Endothelial cell of umbilical vein (primary cell): ENCODE measurements at places on chromosomes 7 and 10. TPM values are rescaled to one million over a fixed set of nuclear protein-coding genes. Genes with fewer than 3 reads are reported as not detected.

DNA sequence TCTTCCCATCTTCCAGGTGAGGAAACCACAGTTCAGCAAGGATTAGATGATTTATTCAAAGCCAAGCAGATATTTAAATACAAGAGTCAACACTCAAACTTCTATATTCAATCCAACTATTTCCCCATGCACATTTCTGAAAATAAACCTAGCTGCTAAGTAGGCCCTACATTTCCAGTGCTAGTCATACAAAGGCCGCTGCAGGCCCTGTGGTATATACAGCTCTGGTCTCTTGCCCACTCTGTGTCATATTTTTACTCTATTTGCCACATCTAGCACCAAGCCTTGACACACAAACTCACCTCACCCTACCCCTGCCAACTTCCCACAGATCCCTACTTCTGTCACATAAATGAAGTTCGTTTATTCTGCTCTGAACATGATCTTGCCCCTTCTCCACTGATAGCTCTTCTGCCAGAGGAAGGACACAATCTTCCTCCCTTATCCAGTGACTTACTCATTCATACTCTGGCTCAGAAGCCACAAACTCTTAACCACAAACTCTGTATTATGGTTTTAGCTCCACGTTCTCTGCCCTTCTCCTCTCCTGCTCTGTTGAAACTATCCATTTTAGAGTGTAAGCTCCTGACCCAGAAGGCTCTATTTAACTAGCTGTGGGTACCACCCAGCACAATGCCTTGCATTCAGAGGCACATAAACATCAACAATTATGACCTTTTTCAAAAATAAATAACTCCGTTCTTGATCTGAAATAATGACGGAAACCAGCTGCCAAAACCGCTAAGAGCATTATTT, 180.7 kb downstream of the CPEB3 start:
- DNase-seq = no peak
- no peaks in the 10 kb centered on the region for H3K36me3 ChIP-seq
- no peak overlapping the region for H3K4me3 ChIP-seq

HMX2 gene
- total RNA-seq = not detected in 2 replicates

- peaks cover 38% of the 10 kb centered on the region for H3K4me1 ChIP-seq
- H3K27ac ChIP-seq = peak overlapping the region; percentile 35
- DNase-seq = peak; percentile 36
- no peaks in the 10 kb centered on the region for H3K36me3 ChIP-seq
These were observed 863 bp downstream of the CCNY start for GRCh38 chr10:35336921-35337823.

SPAM1 gene
- total RNA-seq = not detected in 2 replicates

- H3K27ac ChIP-seq = peak overlapping the region; percentile 47
- H3K27me3 ChIP-seq = no peaks in the 10 kb centered on the region
- DNase-seq = peak; percentile 78
These were observed 85.6 kb upstream of the CAPZA2 start for GRCh38 chr7:116776610-116777289.

- H3K27me3 ChIP-seq = no peaks in the 10 kb centered on the region
- H3K4me3 ChIP-seq = no peak overlapping the region
- H3K36me3 ChIP-seq = no peaks in the 10 kb centered on the region
- peak; percentile 54 for DNase-seq
- H3K27ac ChIP-seq = no peak overlapping the region
- no peaks in the 10 kb centered on the region for H3K4me1 ChIP-seq
These were observed 23.9 kb downstream of the MACC1 start for GRCh38 chr7:20193242-20193777.

WASHC2C gene
- 43.3 and 48.6 TPM in 2 replicates for total RNA-seq

- DNase-seq = no peak
- no peaks in the 10 kb centered on the region for H3K36me3 ChIP-seq
- no peaks in the 10 kb centered on the region for H3K27me3 ChIP-seq
- H3K4me3 ChIP-seq = no peak overlapping the region
- no peaks in the 10 kb centered on the region for H3K4me1 ChIP-seq
- no peak overlapping the region for H3K27ac ChIP-seq
These were observed 214.7 kb downstream of the CELF2 start for GRCh38 chr10:11232222-11232961.

DNA sequence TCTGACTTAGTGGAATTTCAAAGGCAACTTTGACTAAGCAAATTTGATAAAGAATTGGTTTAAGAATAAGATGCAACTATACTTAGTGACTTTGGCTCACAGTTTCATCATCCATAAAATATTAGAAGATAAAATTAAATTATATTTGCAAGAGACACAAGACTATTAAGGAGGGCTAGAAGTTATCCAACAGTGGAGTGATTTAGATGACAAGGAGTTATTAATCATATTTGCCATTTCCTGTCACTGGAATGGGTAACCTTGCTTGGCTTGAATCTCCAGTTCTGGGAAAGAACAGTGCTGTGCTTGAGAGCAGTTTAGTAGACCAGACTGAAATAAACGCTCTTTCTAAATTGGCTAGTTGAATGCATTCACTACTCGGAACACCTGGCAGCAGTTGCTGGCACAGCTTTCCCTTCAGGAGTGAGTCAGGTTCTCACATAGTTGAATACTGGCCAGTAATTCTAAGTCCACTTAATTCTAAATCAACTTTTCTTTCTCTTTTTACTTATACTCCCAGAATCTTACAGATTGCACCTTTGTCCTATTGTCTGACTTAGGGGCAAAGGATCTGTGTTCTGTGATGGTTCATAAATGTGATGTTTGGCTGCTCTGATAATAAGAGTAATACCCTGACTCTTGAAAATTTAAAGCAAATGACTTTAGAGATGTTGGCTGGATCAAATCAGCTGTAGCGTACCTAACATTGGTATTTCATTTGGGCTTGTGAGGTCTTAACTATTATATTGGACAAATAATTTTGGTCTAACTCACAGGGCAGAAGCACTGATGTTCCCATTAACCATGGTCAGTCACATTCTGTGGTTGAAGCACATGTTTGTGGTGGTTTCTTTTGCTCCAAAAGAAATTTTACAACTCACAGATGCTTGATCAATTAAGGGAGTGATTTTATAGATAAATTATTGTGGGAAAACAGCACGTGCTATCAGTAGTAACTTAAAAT, 16.6 kb downstream of the STMP1 start:
- no peak overlapping the region for H3K4me3 ChIP-seq
- peaks cover 7% of the 10 kb centered on the region for H3K36me3 ChIP-seq
- H3K27ac ChIP-seq = no peak overlapping the region
- peak; percentile 55 for DNase-seq
- H3K27me3 ChIP-seq = no peaks in the 10 kb centered on the region

DNA sequence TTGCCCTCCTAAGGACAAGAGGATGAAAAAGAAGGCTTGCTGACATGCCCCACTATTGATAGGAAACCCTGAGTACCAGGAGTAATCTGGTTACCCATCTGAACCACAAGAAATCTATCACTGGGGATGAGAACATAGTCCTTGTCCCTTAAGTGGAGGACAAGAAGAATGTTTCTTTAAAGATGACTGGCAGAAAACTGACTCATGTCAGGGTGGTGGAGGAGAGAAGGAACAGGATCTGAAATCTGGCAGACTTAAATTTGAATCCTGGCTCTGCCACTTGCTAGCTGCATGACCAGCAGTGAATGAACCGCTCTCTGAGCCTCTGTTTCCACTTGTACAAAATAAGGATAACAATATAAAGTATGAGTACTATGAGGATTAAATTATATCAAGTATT, 38.9 kb upstream of the XPNPEP1 start:
- H3K27me3 ChIP-seq = no peaks in the 10 kb centered on the region
- no peak overlapping the region for H3K4me3 ChIP-seq

CAV2 gene
- total RNA-seq = 146 and 179 TPM in 2 replicates

BUB3 gene
- total RNA-seq = 178 and 193 TPM in 2 replicates

ITGA8 gene
- 0.12 and 0.40 TPM in 2 replicates for total RNA-seq

DNA sequence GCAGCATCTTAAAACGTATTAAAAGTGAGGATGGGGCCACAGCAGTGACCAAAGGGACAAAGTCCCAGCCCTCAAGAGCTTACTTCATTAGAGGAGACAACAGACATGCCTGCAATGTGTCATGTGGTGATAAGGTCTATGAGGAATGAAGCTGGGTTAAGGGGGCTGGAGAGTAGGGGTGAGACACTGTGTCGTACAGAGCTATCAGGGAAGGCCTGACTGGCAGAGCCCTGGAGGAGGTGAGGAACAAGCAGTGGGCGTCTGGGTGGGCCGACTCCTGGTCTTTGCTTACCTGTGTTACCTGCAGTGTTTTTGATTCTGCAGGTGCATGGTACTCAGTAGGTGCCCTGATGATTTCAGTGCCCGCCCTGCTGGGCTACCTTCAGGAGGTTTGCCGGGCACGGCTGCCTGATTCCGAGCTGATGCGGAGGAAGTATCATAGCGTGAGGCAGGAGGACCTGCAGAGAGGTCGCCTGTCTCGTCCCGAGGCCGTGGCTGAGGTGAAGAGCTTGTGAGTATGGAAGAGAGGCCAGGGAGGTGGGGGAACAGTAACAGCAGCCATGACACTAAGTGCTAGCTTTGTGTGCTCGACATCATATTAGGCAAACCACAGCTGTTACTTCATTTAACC, 7.6 kb downstream of the ZFYVE27 start:
- H3K4me1 ChIP-seq = no peaks in the 10 kb centered on the region
- H3K27ac ChIP-seq = no peak overlapping the region
- H3K27me3 ChIP-seq = no peaks in the 10 kb centered on the region
- H3K36me3 ChIP-seq = peaks cover 8% of the 10 kb centered on the region
- no peak overlapping the region for H3K4me3 ChIP-seq
- no peak for DNase-seq

CWF19L1 gene
- 29.9 and 30.3 TPM in 2 replicates for total RNA-seq

GRCh38 chr10:4234661-4235060, 449.7 kb upstream of the KLF6 start:
- H3K36me3 ChIP-seq = no peaks in the 10 kb centered on the region
- no peak overlapping the region for H3K27ac ChIP-seq
- no peak for DNase-seq

DNA sequence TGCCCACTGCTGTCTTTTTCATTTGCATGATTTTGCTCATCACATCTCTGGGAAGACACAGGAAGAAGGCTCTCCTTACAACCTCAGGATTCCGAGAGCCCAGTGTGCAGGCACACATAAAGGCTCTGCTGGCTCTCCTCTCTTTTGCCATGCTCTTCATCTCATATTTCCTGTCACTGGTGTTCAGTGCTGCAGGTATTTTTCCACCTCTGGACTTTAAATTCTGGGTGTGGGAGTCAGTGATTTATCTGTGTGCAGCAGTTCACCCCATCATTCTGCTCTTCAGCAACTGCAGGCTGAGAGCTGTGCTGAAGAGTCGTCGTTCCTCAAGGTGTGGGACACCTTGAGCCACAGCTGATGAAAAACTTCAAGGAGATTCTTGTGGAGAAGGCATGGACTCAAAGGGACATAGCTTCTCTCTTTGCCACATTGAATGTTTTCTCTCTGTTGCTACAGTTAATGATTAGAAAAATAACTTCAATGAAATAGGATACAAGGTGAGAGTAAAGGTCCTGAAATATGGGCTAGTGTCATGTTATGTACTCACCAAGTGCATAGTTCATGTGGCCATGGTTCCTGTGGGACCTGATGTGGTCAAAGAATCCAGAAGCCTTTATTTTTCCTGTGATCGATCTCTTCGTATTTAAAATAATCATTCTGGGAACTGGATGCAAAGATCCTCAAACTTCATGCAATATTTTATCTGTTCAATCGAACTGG, 970 bp downstream of the TAS2R60 start:
- H3K4me3 ChIP-seq = no peak overlapping the region
- no peak for DNase-seq
- H3K27me3 ChIP-seq = no peaks in the 10 kb centered on the region
- H3K27ac ChIP-seq = no peak overlapping the region
- peaks cover 10% of the 10 kb centered on the region for H3K4me1 ChIP-seq

- no peaks in the 10 kb centered on the region for H3K27me3 ChIP-seq
- H3K27ac ChIP-seq = no peak overlapping the region
- peaks cover 31% of the 10 kb centered on the region for H3K4me1 ChIP-seq
- no peak for DNase-seq
These were observed 105.6 kb downstream of the AHR start for GRCh38 chr7:17404006-17404405.

CHAT gene
- not detected in 2 replicates for total RNA-seq

DNAJC12 gene
- total RNA-seq = 1.0 and 2.4 TPM in 2 replicates

- H3K4me3 ChIP-seq = no peak overlapping the region
- no peak for DNase-seq
- no peaks in the 10 kb centered on the region for H3K36me3 ChIP-seq
- H3K27me3 ChIP-seq = peaks cover 15% of the 10 kb centered on the region
These were observed 84.6 kb downstream of the ZNF467 start for GRCh38 chr7:149688836-149689235.

DNA sequence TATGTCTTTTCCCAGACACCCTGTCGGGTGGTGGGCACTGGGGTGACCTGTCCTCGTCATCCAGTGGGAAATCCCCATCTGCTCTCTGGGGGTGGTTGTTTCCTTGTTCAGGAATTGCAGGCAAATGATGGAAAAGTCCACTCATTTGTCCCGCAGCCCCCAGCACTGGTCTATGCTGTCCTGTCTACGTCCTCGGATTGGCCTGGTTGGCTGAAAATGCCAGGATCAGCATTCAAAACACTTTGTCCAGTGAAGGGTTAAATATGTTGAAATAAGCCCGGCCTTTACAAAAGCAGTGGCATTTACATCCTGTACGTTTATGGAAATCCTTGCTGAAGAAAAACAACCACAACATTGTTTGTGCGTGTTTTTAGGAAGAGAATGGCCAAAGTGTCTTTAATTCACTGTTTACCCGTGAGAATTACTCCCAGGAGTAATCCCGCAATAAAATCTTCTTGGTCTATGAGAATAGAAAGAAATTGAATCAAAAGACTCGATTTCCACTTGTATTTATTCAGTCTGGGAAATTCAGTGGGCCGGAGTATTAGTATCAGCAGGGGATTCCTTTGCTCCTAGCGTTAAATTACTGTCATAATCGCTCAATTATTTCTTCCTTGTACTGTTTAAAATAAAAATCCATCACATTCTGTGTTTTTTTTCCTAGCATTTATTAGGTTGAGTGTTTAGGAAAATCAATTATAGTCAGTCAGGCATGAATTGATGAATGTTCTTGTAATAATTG, 116.8 kb upstream of the SH2B2 start:
- peaks cover 14% of the 10 kb centered on the region for H3K4me1 ChIP-seq
- no peak overlapping the region for H3K4me3 ChIP-seq
- H3K27ac ChIP-seq = peak overlapping the region; percentile 44
- H3K36me3 ChIP-seq = peaks cover 2% of the 10 kb centered on the region
- H3K27me3 ChIP-seq = no peaks in the 10 kb centered on the region

- no peak overlapping the region for H3K4me3 ChIP-seq
- H3K27ac ChIP-seq = no peak overlapping the region
- DNase-seq = no peak
- no peaks in the 10 kb centered on the region for H3K27me3 ChIP-seq
- no peaks in the 10 kb centered on the region for H3K36me3 ChIP-seq
These were observed 96.6 kb upstream of the PARD3 start for GRCh38 chr10:34911661-34912205.
